ENCODE measurements at places on chromosomes 3 and 15. TPM values are rescaled to one million over a fixed set of nuclear protein-coding genes. Genes with fewer than 3 reads are reported as not detected.

The TUBGCP4 gene
- 13.3 TPM for total RNA-seq

The GLDN gene
- 5.8 TPM for total RNA-seq

The AADACL2 gene
- total RNA-seq, result 0.33 TPM

The CSTA gene
- total RNA-seq, result 3.3 TPM

DNA sequence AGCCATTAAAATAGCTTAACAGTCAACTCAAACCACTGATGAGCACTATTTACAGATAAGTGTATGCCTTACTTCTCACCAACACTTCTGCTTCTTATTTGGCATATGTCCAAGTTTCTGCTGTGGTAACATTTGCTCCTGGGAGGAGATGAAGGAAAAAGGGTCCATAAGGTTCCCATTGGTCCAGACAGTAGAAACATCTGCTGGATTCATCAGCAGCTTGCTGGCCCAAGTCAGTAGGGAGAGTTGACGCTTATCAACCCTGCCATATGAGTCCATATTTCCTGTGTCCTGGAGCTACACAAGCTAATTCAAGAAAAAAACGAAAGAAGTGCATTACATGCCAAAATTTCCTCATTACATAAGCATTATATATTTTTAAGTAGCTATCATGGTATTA is 824.5 kb downstream of the CADM2 start:
- peaks cover 21% of the 10 kb centered on the region for H3K4me1 ChIP-seq
- H3K27me3 ChIP-seq, result no peaks in the 10 kb centered on the region
- no peak overlapping the region for H3K4me3 ChIP-seq
- DNase-seq, result no peak
- H3K36me3 ChIP-seq, result no peaks in the 10 kb centered on the region

GRCh38 chr3:100480081-100480480 is 12.3 kb upstream of the TMEM45A start:
- H3K27me3 ChIP-seq, result no peaks in the 10 kb centered on the region

DNA sequence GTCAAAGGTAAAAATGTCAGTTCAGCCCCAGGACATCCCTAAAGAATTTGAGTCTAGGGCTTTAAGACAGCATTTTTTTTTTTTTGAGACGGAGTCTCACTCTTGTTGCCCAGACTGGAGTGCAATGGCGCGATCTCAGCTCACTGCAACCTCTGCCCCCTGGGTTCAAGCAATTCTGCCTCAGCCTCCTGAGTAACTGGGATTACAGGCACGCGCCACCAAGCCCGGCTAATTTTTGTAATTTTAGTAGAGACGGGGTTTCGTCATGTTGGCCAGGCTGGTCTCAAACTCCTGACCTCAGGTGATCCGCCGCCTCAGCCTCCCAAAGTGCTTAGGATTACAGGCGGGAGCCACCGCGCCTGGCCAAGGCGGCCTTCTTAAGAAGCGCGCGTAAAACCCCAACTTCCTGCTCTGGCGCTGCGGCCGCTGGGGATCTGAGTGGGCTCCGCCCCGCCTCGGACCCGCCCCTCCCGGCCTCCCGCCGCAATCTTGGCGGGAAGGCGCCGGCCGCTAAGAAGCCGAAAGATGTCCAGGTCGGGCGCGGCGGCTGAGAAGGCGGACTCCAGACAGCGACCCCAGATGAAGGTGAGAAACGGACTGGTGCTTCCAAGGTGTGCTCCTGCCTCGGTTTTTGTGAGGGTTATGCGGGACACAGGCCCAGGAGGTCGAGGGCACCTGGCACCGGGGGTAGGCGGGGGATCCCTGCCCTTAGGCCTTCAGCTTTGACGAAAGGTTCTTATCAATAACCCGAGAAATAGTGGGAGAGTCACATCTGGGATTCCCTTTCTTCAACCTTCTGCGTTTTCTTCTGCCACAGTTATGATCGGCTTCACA is at the start of gene WDR76:
WDR76 (plus strand) TSS at position 495 of the 834 bp plus-strand sequence; CDS start at position 526, 31 bp downstream.
- no peaks in the 10 kb centered on the region for H3K36me3 ChIP-seq
- H3K27ac ChIP-seq, result peak within 1 kb of the TSS; percentile 82
- DNase-seq, result no peak
- peak within 1 kb of the TSS; percentile 65 for H3K4me3 ChIP-seq
- H3K27me3 ChIP-seq, result no peaks in the 10 kb centered on the region

- no peaks in the 10 kb centered on the region for H3K36me3 ChIP-seq
- H3K27me3 ChIP-seq, result no peaks in the 10 kb centered on the region
- no peak overlapping the region for H3K27ac ChIP-seq
- H3K4me1 ChIP-seq, result peaks cover 8% of the 10 kb centered on the region
These were observed 4.5 kb downstream of the CEP19 start for GRCh38 chr3:196707566-196707965.

GRCh38 chr15:34753236-34753894 is 1.4 kb downstream of the GJD2 start:
- peaks cover 5% of the 10 kb centered on the region for H3K27me3 ChIP-seq
- DNase-seq, result no peak
- H3K4me1 ChIP-seq, result peaks cover 19% of the 10 kb centered on the region
- no peaks in the 10 kb centered on the region for H3K36me3 ChIP-seq
- no peak overlapping the region for H3K27ac ChIP-seq

DNA sequence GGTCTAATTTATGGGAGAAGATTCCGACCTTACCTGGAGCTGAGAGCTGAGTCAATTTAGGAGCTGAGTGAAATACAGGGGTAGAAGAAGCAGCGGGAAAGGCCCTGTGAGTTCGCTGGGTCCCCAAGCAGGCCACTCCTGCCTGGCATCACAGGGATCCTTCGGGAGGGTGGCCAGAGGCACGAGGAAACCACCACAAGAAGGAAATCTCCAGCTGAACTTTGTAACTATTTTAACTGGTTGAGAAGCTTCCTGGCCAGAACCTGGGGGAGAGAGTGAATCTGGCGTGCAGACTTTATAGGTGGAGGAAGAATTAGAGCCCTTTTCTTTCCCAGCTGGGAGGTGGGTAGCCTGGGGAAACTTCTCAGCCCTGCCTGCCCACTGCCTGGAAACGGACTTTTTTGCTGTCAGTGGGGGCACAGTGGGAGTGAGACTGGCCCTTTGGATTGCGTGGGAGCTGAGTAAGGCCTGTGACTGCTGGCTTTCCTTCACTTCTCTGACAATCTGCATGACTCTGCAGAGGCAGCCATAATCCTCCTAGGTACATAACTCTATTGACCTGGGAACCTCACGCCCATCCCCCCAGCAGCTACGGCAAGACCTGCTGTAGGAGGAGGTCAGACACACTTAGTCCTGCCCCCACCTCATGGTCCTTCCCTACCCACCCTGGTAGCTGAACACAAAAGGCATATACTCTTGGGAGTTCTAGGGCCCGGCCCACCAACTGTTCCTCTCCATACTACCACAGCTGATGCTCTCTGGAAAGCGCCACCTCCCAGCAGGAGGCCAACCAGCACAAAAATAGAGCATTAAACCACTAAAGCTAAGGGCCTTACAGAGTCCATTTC is 340.7 kb downstream of the CNTN3 start:
- no peaks in the 10 kb centered on the region for H3K27me3 ChIP-seq
- no peak overlapping the region for H3K4me3 ChIP-seq
- no peaks in the 10 kb centered on the region for H3K36me3 ChIP-seq
- no peak for DNase-seq
- H3K27ac ChIP-seq, result no peak overlapping the region

DNA sequence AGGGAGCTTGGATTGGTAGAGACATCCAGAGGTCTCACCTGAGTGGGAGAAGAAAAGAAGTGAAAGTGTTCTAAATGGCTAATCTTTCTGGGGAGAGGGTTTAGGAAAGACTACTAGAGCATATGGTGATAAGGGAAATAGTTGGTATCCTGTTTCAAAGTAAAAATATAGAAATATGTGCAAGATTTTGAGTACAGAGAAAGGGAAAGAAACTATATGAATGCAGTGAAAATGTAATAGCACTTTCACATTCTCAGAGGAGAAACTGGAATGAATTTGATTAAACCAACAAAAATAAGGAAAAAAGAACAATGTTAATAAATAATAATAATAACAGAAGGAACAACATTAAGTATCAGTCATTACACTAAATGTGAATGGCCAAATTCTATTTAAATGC is 119.4 kb downstream of the DNAJB8 start:
- H3K4me3 ChIP-seq, result no peak overlapping the region
- H3K27me3 ChIP-seq, result no peaks in the 10 kb centered on the region
- H3K36me3 ChIP-seq, result peaks cover 19% of the 10 kb centered on the region
- no peak for DNase-seq
